NCI-H510A treated with DMSO at 0.1 percent for 48 hours (cell line): ENCODE measurements at places on chromosomes 3 and 15.

DNA sequence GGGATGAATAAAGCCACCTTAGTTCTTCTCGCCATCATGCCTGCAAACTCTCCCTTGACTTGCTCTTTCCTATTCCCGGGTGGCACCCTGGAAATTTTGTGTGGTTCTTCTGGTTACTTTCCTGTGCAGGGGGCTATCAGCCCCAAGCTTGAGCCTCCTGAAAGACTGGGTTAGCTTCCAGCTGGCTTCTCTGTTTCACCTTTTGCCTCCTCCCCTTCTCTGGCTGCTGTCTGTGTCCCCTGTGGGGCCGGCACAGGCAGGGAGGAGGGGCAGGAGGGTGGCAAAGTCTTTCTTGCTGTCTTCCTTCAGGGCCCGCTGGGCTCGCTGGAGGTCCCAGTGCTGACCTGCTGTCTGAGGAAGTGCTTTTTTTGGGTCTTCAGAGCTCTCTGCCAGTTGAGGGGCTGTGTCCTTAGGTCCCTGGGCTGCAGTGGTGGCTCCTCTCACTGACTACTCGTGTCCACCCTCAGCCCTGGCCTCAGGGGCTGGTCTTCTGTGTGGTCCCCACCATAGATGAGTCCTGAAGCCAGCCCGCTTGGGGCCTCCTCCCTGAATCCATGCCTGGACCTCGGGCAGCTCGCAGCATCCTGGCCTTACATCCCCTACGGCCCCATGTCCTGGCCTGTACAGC lies 196.5 kb downstream of the KLF13 start:
- DNase-seq = no peak

- no peak for DNase-seq
These were observed 42.2 kb downstream of the KLHL25 start for GRCh38 chr15:85752491-85752961.

DNA sequence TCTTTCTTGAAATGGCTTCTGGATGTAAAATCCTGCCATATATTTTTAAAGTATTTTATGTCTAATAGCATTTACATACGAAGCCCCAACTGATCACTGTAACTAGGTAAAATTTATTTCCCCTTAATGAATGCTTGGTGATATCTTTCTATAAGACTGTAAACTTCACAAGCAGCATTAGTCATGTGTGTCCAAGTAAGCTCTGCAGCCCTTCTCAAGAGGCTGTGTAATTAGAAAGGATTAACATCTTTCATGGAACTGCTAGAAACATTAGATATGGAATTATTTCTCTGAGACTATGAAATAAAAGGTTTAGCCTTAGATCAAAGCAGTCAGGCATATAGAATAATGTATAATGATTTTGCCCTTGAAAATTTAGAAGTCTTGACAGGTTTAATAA lies 143.3 kb downstream of the EPHA3 start:
- DNase-seq = no peak

DNA sequence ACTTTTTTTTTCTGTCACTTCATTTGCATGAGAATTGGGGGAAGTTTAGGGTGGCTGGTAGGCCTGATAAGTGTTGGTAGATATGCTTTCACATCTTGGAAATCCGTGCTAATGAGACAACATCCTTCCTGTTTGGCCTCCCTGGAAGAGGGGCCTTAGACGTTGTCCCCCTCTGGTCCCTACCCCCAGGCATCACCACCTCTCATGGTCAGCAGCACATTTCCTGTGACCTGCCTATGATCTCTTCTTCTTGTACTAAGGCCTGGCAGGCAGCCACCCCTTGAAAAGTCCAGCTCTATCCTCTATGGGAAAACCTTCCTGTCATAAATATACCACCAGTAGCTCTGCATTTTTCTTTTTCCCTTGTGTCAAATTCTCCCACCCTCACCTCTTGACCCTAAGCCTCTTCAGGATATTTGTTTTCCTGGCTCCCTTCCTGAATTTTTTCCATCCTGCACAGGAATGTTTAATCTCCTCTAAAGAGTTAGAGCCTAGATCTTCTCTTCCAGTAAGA lies 107.8 kb downstream of the SNRK start:
- no peak for DNase-seq

DNA sequence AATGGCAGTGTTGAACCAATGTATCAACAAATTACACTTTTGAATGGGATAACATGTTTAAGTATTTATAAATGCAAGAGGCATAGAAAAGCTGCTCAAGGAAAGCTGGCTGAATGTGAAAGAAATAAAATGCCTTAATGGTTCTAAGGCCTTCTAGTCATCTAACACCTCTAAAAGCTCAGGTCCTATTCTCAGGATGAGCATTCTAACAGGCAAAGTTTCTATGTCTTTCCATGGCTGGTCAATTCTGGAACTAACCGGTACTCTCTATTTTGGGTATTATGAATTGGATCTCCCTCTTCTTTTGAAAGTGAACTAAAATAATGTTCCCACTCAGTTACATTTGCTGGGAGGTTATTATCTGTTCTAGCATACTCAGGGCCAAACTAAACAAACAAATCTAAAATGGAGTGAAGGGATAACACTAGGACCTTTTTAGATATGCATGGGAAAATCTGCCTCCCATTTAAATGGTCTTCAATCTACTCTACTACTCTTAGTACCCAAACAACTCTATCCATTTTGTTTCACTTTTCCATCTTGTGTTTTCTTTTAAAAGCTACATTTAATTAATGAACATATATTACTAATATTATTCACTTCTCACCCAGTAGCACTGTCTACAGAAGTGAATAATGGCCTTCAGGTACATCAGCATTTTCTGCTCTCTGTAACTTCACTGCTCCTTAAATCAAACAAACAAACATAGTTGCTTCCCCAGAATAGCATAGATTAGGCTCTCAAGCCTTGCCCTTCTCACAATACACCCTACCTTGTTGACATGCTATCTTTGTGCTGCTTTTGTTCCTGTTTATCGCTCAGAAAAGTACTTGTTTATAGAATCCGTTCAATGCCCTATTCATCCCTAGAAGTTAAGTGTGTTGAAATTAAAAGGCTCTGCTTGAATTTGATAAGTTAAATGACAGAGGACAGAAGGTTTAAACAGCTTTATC lies 46.4 kb downstream of the CBLB start:
- DNase-seq = no peak

GRCh38 chr15:31221936-31222515 lies 104.6 kb upstream of the KLF13 start:
- DNase-seq = no peak

- no peak for DNase-seq
These were observed 23.5 kb upstream of the LRTM1 start for GRCh38 chr3:54951405-54951804.

GRCh38 chr3:54653456-54654195 lies 274.2 kb downstream of the LRTM1 start:
- DNase-seq = no peak

DNA sequence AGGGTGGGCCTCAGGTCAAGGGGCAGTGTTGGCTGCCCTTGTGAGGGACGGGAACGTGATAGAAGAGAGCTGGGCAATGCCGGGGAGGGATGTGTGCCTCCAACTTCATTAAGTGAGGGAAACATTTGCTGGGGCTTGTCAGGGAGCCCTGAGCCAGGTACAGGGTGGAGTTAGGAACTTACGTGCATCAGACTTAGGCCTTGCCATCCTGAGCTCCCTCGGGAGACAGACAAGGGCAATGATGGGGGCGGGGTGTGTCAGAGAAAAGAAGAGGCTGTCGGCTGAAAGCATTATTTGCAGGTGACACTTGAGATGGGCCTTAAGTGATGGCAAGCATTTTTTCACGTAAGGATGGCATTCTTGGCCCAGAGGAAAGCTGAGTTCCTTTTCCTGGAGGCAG lies 1.6 kb downstream of the FAM131A start:
- DNase-seq = peak; percentile 52

DNA sequence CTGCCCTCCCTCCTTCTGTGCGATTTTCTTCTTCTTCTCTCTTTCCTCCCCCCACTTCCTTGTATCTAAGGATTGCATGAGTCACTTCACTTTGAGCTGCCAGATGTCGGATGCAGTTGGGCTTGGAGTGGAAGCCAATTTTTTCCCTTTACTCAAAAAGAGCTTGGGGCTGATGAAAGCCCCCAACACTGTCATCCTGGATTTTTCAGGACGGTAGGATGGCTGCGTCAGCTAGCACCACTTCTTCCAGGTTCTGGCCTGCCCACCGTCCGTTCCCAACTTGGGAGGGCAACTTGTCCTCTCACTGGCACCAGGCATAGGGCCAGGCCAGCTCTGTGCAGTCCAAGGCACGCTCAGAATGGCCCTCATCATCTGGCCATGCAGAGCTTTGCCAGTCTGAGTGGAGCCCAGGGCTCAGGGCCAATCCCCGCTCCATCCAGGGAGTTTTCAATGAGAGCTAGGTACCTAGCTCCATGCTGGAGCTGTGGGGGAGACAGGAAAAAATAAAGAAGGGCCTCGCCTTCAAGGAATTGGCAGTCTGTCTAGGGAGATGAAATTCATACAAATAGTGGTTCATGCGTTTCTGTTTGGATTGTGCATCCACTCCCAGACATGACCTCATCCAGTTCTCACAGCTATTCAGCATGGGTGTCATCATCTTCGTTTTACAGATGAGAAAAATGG lies 47.7 kb upstream of the INSYN1 start:
- DNase-seq = no peak

DNA sequence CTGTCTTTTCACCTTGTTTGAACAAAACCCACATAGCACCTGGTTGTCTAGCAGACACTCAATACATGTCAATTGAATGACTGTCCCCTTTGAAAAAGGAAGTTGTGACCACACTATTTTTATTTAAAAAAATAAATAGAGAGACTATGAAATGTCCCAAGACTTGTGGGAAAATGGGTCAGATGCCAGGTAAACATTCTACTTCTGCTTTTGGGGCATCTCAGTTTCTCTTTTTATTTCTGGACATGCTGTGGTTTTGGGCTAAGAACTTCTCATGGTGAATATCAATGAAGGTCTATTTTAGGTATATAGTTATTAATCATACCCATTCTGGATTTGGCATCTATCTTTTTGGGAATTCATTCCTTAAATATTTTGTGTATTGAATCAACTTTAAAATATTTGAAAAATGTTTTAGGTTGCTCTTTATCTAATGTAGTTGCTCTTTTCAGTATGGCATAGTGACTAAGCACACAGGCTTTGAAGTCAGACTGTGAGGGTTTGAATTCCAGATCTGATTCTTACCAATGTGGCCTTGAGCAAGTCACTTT lies 4.4 kb downstream of the TMEM45A start:
- no peak for DNase-seq

DNA sequence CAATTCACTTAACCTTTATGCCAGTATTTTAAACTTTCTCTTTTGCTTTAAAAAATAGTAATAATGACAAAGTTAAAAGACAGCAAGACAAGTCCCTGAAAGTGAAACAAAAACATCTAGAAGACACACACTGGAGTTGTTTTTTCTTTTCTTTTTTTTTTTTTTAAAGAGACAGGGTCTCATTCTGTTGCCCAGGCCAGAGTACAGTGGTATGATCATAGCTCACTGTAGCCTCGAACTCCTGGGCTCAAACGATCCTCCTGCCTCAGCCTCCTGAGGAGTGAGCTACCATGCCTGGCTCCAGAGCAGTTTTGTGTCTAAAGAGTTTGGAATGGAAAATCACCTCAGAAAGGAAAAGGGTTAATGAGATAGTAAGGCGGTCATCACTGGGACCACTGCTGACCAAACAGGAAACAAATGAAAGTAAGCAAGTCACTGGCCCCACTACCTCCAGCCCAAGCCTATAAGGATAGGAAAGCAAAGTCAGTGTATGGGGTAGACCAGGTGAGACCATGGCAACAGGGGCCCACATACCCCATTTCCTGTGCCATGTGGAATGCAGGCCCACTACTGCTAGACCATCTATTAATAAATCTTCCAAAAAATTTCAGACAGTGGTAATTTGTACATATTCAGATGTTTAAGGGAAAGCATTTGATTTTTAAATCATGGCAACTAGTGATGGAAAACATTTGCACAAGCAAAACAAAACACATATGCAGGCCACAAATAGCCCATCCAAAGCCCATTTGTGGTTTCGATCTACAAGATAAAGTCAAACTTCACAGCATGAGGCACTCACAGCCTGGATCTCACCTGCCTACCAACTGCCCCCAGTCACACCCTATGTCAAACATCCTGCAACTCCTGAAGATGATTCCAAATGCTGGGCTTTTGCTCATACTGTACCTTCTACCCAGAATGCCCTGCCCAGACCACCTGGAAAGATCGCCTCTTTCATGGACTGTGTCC lies 62.6 kb downstream of the OSBPL10 start:
- no peak for DNase-seq

DNA sequence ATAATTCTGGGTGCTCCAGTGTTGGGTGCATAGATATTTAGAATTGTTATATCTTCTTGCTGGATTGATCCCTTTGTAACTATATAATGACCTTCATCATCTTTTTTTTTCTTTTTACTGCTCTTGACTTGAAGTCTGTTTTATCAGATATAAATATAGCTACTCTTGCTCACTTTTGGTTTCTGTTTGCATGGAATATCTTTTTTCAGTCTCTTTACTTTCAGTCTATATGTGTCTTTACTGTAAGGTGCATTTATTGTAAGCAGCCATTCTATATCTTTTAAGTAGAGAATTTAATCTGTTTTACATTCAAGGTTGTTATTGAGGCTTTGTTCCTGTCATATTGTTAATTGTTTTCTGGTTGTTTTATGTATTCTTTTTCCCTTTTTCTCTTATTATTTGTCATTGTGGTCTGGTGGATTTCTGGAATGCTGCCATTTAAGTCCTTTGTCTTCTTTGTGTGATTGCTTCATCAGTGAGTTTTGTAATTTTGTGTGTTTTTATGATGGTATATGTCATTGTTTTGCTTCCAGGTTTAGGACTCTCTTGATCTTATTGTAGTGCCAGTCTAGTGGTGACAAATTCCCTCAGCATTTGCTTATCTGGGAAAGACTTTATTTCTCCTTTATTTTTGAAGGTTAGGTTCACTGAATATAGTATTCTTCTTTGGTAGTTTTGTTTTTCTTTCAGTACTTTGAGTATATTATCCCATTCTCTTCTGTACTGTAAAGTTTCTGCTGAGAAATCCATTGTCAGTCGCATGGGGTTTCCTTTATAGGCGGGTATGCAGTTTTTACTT lies 8.3 kb upstream of the PRR23C start:
- no peak for DNase-seq

DNA sequence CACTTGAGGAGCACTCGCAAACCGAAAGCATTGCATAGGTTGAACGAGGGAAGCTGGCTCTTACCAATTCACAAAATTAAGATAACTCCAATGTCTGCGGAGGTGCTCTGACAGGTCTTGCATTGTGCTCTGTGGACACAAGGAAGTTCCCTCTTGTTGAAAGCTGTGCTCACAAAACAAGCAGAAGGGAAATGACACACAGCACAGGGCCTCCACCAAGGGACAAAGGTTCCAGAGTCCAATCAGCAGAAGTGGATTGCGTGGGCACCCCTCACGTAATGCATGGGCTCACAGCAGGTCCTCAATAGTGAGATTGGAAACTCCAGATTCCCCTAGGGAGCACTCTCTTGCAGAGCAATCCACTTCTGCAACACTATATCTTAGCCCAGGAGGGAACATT lies 89.9 kb downstream of the ATP10A start:
- no peak for DNase-seq

DNA sequence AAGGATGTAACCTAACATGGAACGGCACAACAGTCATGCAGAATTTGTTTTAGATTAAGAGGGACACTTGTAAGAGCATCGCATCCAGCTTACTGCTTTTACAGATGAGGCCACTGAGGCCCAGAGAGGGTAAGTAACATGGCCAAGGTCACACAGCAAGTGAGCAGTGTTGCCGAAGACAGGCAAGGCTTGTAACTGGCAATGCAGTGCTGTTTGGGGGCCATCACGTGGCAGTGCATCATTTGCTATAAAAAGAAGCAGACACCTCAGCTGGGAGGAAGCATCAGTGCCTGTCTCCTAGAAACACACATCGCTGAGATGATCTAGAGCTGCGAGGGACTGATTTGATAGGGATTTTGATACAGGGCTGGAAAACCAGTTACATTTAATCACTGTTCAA lies 108.2 kb upstream of the PROK2 start:
- DNase-seq = no peak
